Stimulated activated naive CD8-positive, alpha-beta T cell treated with anti-CD3 and anti-CD28 coated beads, Interleukin-15, Interleukin-2, amounts not matched to agents 100 U/mL and 50 U/mL, for 24 hours (primary cell): ENCODE measurements at places on chromosomes 3 and 15.
A peak's percentile ranks its signal among the peaks of the same experiment; 100 is the strongest.

DNA sequence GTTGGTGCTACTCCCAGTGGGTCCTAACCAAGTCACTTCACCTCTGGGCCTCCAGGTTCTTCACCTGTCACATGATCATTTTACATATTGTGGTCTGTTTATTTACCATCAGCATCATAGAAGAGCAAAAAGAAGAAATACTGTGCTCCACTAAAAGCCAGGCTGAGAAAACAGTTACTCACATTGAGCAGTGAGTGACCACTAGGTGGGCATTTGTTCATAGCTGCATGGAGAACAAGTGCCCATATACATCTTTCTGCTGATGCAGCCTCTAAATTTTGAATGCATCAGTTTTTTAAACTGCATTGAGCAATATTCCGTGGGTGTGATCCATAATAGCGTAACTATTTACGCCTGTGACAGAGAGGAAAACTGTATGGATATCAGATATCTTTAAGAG is 76.2 kb downstream of the DCUN1D1 start:
- no peak for DNase-seq

GRCh38 chr3:133054586-133054985 is 16.4 kb downstream of the TMEM108 start:
- DNase-seq: no peak

DNA sequence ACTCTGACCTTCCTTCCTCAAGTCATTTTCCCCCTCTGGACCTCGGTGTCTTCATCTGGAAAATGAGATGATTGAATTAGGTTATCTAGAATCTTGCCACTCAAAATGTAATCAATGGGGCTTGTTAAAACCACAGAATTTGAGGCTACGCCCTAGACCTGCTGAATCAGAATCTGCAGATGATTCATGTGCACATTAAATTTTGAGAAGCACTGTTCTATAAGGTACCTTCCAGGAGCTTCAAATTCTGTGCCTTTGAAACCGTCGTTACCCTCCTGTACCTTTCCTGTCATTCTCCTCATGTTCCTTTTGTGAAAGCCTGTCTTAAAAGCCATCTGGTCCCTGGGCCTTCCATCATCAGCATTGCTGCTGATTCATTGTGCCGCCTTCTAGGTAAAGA is 172.4 kb upstream of the TOPAZ1 start:
- DNase-seq: no peak

DNA sequence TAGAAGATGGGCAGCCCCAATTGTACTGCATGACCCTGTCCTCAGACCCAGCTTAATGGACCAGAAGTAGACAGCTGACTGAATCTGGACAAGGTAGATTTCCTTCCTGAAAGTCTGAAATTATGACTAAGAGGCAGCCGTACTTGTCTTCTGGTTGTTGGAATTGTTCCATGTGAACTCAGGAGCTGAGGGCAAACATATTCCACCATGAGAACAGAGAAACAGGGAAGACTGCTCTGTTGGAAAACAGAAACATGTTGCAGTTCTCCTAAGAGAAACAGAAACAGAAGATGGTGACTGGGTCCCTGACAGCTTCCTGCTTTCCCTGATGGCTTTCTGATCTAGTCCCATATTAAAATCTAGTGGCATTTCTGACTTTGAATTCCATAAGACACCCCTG is 24.1 kb downstream of the POPDC2 start:
- no peak for DNase-seq

GRCh38 chr3:126085841-126086240 is 1.9 kb upstream of the SLC41A3 start:
- DNase-seq: peak; percentile 20

- no peak for DNase-seq
Measured at GRCh38 chr15:47548231-47548630, 169.1 kb upstream of the SEMA6D start.

DNA sequence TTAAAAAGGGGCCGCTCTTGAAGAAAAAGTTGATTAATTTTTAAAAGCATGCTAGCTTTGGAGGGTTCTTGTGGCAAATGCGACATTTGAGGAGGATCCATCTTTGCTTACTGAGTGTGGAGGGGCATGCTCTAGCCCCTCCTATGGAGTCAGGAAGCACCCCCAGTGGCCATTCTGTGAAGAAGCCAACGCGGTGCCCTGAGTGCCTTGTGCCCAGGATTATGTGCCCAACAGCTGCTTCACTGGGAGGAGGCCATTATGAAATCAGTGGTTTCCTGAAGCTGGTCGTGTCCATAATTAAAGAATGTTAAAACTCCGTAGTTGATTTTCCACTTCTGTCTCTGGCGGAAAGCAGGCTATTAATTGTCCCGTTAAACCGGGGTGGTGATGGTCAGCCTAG is 69.1 kb upstream of the TNFAIP8L3 start:
- no peak for DNase-seq

DNA sequence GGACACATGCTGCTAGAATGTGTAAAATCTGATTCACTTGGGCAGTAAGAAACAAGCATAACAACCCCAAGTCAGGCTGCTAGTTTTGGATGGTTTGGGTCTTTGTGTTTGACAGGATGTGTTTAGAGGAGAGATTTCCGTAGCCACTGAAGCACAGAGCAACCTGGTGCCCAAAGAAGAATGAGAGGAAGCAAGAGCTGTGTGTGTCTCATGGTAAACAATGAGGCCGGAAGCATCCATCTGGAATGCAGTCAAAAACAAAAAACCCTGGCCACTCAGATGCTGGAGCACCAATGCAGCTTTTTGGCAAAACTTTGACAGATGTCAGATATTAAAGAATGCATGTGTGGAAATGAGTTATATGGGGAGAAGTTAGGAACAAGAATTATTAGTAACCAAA is 39.4 kb upstream of the SNRK start:
- no peak for DNase-seq

GRCh38 chr15:58520464-58520863 is 88.7 kb downstream of the LIPC start:
- DNase-seq: no peak

GRCh38 chr3:169744366-169745054 is 20.4 kb downstream of the TERC start:
- DNase-seq: no peak

DNA sequence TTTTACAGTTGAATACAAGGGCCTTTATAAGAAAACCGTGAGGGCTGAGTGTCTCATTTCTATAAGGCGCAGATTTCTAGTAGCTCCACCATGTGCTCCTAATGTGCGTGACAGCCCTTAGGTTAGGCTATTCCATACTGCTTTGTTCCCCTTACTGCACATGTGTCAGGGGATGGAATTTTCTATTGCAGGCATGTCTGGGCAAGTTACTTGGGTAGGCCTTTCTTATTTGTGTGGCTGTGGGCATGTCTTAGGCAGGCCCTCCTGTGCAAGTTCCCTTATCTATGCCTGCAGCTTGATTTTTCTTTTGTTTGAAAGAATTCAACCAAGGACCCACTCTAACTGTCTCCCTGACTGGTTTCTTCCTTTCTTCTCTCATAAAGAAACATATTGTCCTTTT is 434.2 kb upstream of the CNTN3 start:
- DNase-seq: no peak

DNA sequence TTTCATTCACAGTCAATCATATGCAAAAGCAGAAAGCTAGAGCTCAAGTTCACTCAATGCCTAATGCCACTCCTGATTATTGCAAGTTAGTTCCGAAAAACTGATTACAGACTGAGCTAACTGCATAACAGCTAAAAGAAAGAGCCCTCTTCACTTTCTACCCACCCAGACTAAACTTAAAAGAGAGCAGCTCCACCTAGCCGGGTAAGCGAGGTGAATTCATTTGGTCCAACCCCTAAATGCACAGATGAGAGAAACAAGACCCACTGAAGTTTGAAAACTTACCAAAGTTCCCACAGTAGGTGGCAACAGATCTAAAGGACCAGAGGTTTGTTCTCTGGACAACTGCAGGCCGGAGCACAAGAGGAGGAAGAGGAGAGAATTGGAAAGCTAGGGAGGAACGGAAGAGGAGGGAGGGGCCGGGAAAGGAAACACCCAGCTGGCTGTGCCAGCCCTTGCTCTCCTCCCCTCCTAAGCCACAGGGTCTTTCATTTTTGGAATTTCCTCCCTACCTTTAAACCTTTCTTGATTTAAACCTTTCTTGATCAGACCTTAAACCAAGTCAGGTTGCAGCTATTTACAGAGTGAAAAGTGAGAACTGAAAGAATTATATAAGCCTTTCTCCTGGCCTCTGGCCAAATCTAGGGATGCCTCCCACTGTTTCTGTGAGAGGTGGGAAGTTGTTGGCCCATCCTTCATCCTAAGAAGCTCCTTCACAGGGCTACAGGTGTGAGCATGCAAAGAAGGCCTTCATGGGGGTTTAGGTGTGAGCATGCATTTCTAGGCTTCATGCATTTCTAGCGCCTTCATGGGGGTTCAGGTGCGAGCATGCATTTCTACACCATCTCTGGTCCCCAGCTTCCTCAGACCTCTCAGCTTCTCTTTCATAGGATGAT is 114.7 kb upstream of the LMOD3 start:
- DNase-seq: no peak

GRCh38 chr3:127226946-127227842 is 34.3 kb downstream of the PRR23E start:
- DNase-seq: peak; percentile 20

GRCh38 chr15:59170295-59171066 is 36.2 kb upstream of the LDHAL6B start:
- DNase-seq: no peak

GRCh38 chr15:60568914-60569391 is 90.0 kb upstream of the ICE2 start:
- no peak for DNase-seq

GRCh38 chr15:95829062-95829461 is 501.4 kb upstream of the NR2F2 start:
- DNase-seq: no peak

DNA sequence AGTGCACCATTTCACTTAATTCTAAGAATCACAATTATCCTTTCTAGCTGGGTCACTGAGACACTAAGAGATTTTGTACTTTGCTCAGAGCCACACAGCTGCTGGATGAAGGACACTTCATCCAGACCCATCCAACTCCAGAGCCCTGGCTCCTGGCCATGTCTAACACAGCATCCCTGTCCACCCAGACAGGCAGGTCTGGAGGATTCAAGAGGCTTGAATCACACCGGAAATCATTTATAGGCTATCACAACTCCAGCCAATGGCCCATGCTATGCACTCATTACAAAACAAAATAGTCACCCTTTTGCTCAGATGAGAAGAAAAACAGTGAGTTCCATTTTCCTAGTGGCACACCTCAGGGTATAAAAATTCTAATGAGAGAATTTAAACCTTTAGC is 198.2 kb upstream of the LMCD1 start:
- no peak for DNase-seq

- DNase-seq: no peak
Measured at GRCh38 chr3:168659015-168659414, 563.3 kb upstream of the GOLIM4 start.

DNA sequence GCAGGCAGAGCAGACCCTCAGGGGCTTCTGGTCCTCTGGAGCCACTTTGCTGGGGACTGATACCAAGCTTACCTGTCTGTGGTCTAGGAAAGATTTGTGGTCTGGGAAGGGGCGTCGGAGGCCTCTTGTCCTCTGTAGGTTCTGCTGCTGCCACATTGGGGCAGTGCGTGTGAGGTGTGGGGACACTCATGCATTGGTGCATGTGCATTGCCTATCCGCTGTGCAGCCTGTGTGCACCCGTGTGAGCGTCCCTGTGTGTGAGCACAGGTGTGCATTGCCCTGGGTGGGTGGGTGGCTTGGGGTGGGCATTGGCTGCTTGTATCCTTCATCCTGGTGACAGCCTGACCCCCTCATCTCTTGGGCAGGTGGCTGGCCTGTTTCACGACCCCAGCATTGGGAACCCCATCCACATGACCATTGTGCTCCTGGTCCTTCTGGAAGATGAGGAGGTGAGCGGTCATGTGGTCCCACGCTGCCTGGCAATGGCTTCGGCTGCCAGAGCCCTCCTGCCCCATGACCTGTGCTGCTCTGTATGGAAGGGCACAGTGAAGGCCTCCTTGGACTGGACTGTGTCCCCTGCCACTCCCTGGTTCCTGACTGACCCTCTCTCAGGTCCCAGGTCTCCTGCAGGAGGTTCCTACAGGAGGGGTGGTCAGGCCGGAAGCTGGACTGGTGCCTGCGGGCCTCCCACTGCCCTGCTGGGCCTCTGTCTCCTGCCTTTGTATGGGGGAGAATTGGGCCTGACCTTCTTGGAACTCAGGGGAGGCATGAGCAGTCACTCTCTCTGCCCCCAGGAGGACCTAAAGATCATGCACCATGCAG is 41.5 kb downstream of the SAXO2 start:
- DNase-seq: no peak

DNA sequence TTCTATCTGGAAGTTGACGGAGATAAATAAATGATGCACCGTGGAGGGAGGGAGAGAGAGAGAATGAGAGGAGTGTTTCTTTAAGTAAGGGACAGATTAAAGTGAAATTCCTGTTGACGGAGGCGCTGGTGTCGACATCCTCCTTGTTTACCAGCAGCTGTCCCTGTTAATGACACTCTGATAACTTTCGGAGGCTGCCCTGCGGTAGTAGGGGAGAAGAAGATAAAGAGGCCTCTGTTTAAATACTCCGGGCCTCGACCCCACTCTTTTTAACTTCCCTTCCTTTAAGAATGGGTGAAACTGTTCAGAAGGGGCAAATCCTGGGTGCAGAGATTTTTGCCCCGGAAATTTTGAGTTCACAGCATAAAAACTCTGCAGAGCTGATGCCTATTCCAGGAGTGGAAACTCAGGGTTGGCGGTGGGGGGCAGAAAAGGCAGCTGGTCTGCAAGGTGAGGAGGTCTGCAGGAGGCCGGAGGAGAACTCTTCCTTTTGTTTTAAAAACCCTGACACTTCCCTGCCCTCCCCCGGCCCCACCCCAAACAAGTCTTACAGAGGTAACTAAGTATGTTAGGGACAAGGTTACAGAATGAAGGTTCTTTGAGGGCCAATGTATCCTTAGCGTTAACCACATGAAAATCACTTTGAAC is 276.6 kb upstream of the NR2F2 start:
- no peak for DNase-seq

DNA sequence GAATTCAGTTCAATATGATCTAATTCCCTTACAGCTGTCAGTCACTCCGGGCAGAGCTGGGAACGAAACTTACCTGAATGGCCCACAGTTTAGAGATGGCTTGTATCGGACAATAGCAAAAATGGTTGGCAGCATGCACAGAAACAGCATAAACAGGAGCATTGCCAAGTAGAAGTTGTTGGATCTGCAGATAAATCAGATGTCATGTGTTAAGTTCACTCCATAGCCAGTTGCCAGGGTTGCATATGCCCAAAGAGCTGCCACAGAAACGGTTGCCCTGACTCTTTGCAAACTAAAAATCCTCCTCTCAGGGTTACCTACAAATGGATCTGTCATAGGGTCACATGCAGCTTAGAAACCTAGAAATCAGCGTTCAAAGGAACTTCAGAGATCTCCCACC is 15.4 kb upstream of the STARD5 start:
- DNase-seq: no peak

- DNase-seq: no peak
Measured at GRCh38 chr3:140719841-140720614, 42.2 kb downstream of the TRIM42 start.

GRCh38 chr15:33168444-33168843 is 26.1 kb downstream of the FMN1 start:
- no peak for DNase-seq

GRCh38 chr3:48684480-48685143 is 1.1 kb downstream of the NCKIPSD start:
- DNase-seq: no peak

DNA sequence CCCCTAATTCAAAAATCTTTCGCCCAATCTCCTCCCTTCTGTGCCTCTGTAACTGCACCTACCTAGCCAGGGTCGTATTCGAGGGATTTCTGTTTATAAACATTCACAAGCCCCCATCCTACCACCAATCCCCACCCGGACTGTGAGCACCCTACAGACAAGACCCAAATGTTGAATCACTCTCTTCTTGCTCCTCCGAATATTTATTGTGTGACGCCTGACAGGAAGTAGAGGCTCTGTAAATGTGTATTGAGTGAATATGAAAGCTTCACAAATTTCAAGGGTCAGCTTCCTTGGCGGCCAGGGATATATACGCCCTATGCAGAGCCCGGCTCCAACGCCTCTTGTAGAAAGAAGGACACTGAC is 1.6 kb downstream of the BDH1 start:
- no peak for DNase-seq
